Glutamatergic neuron (in vitro differentiated cells): ENCODE measurements at places on chromosomes 4 and X. TPM values are rescaled to one million over a fixed set of nuclear protein-coding genes. Genes with fewer than 3 reads are reported as not detected.

The SSX3 gene
- not detected for total RNA-seq

The CTAG2 gene
- not detected for total RNA-seq

The SATL1 gene
- not detected for total RNA-seq

The HTR2C gene
- total RNA-seq = not detected

The NDST3 gene
- 38.4 TPM for total RNA-seq

The MXRA5 gene
- 0.25 TPM for total RNA-seq

The NEXMIF gene
- total RNA-seq = 2.9 TPM

The FAAH2 gene
- 1.8 TPM for total RNA-seq

The NAP1L3 gene
- 16.9 TPM for total RNA-seq

The HELT gene
- total RNA-seq = not detected

The RAPGEF2 gene
- total RNA-seq = 58.4 TPM

The PRSS48 gene
- total RNA-seq = not detected

The SMIM10 gene
- not detected for total RNA-seq

The CPLX1 gene
- 115 TPM for total RNA-seq

The GAB3 gene
- total RNA-seq = 9.6 TPM

The PHOX2B gene
- total RNA-seq = 101 TPM

The MSX1 gene
- total RNA-seq = 0.22 TPM

The PITX2 gene
- total RNA-seq = 1.3 TPM

The UBA6 gene
- total RNA-seq = 85.7 TPM

The PNMA6F gene
- total RNA-seq = not detected

The GAGE1 gene
- total RNA-seq = not detected

The MID1IP1 gene
- 44.9 TPM for total RNA-seq

The NUP62CL gene
- 1.6 TPM for total RNA-seq

The SLC9A7 gene
- total RNA-seq = 5.0 TPM

The SPANXC gene
- total RNA-seq = not detected

The CPZ gene
- 0.27 TPM for total RNA-seq

The MCF2 gene
- total RNA-seq = 1.2 TPM

The NXF2B gene
- 0.74 TPM for total RNA-seq

The SEPTIN11 gene
- total RNA-seq = 422 TPM

The TRAM1L1 gene
- total RNA-seq = 6.5 TPM

The CXorf51A gene
- total RNA-seq = not detected

The PAK3 gene
- 31.5 TPM for total RNA-seq

The FMR1NB gene
- not detected for total RNA-seq

The STATH gene
- total RNA-seq = not detected

The CCDC149 gene
- 5.2 TPM for total RNA-seq

The NR0B1 gene
- total RNA-seq = not detected

The SRPK3 gene
- not detected for total RNA-seq

The HMGN5 gene
- 2.9 TPM for total RNA-seq

The RXFP1 gene
- total RNA-seq = not detected

The PROM1 gene
- total RNA-seq = 36.9 TPM

The RBM41 gene
- 18.9 TPM for total RNA-seq

The CSAG1 gene
- 0.98 TPM for total RNA-seq

The GTPBP6 gene
- 52.3 TPM for total RNA-seq

The EVC2 gene
- total RNA-seq = 2.3 TPM

The FUNDC1 gene
- total RNA-seq = 19.3 TPM

The MAGEB2 gene
- not detected for total RNA-seq

The ARFIP1 gene
- total RNA-seq = 22.2 TPM

The SNCA gene
- 15.2 TPM for total RNA-seq

The EDA gene
- 1.7 TPM for total RNA-seq

The CENPVL3 gene
- total RNA-seq = 0.42 TPM

The TXK gene
- not detected for total RNA-seq

The PAGE2B gene
- total RNA-seq = not detected

The UGT2B11 gene
- total RNA-seq = not detected

The MYOZ2 gene
- total RNA-seq = not detected

The FOXP3 gene
- 0.78 TPM for total RNA-seq

The IQCM gene
- not detected for total RNA-seq
